H1 (cell line): ENCODE measurements at places on chromosomes 5 and 9. TPM values are rescaled to one million over a fixed set of nuclear protein-coding genes. Genes with fewer than 3 reads are reported as not detected.

DNA sequence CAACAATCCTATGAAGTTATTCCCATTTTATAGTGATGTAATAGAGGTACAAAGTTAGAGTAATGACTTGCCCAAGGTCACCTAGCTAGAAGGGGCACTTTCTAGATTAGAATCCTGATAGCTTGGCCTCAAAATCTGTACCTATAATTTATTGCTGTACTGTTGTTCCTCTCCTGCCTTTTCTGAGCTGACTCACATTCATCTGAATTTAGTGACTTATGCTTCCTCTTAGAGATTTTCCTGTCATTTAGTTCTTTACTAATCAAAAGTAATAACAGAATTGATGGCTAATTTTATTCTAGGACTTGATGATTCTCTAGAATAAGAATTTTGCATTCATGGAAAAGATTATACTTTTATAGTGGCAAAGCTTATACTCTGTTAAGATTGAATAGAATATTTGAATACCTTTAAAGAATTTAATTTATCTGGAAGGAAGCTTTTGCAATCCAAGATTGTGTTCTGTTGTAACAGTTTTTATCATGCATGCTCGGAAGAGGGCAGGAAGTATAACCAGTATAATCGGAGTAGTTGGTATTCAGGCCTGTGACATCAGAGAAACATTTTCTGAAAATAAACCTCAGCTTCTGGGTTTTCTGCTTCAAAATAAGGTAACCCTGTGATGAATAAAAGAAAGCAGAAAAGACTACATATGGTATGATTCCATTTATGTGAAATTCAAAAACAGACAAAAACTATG, 21.3 kb downstream of the CYSTM1 start:
- no peak for DNase-seq

- DNase-seq = no peak
Observed at GRCh38 chr9:9920425-9921060, 692.3 kb downstream of the PTPRD start.

GRCh38 chr5:154088801-154089200, 50.0 kb downstream of the MFAP3 start:
- no peak for DNase-seq

DNA sequence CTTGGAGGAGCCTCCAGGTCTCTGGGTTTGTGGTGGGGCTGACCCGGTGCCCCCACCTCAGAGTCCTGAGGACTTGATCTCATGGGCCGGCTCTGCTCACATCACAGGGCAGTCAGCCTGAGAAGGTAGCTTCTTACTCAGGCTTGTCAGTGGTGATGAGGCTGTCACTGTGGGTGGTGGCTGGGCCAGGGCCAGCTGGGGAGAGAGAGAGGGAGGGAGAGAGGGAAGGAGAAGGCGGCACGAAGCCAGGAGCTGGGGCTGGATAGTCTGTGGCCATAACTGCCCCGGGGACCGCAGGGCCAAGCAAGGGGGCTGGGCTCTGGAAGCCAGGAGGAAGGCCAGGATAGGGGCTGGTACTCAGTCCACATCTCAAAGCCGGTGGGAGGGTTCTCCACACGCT, 6.5 kb downstream of the NTNG2 start:
- DNase-seq = no peak

GRCh38 chr9:6413365-6414246, 607 bp downstream of the UHRF2 start:
- peak; percentile 67 for DNase-seq

DNA sequence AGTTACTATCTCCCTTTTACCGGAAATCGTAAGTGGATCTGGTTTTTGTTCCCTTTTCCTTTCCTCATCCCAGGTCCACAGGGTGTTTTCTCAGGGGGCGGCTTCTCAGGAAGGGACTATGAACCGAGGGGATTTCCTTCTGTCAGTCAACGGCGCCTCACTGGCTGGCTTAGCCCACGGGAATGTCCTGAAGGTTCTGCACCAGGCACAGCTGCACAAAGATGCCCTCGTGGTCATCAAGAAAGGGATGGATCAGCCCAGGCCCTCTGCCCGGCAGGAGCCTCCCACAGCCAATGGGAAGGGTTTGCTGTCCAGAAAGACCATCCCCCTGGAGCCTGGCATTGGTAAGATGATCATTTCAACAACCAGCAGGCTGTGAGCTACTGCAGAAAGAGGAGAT, 75.8 kb downstream of the GOLPH3 start:
- no peak for DNase-seq

GRCh38 chr9:740221-740620, 101.3 kb upstream of the DMRT1 start:
- no peak for DNase-seq

Gene PLCXD3
- total RNA-seq = 0.07 and 0.10 TPM in 2 replicates

Gene SLC36A3
- total RNA-seq = not detected in 2 replicates

Gene PCA3
- not detected in 2 replicates for total RNA-seq

Gene NR2F1
- total RNA-seq = not detected in 2 replicates

Gene IL4
- total RNA-seq = not detected in 2 replicates
